ENCODE measurements at places on chromosomes 3 and 15.
A peak's percentile ranks its signal among the peaks of the same experiment; 100 is the strongest.

- DNase-seq, result no peak
Observed at GRCh38 chr3:128709038-128709437, 16.9 kb upstream of the RAB7A start.

DNA sequence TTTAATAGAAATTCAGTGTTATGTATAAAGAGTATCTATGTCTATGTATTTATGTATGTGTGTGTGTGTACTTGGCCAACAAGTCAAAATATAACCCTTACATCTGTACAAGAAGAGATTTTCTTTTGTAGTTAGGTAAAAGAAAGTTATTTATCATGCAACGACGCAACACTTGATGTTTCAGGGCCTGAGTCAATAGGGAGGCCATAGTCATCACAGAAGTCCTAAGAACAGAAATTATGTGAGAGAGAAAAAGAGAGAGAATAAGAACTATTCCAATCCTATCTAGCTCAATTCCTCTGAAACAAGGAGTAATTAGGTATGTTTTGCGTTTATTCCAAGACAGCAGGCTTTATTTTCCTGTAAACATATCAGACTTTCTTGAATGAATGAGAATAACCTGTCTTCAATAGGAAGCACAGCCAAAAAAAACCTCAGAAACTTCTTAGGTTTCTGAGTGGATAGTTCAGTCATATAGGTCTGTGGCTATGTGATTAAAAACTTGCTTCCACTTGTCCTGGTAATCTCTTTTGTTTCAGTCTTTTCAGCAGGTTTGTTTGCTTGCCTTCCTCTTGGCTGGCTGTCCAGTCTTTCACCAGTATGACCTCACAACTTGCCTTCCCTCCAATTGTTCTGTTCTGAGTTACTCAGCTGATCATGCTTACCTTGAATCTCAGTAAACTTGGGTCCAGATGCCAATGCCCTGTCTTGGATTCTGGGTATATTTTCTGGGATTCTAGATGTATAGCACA lies 382.4 kb upstream of the GBE1 start:
- no peak for DNase-seq

- no peak for DNase-seq
Observed at GRCh38 chr3:76661527-76662250, 378.2 kb upstream of the ROBO2 start.

DNA sequence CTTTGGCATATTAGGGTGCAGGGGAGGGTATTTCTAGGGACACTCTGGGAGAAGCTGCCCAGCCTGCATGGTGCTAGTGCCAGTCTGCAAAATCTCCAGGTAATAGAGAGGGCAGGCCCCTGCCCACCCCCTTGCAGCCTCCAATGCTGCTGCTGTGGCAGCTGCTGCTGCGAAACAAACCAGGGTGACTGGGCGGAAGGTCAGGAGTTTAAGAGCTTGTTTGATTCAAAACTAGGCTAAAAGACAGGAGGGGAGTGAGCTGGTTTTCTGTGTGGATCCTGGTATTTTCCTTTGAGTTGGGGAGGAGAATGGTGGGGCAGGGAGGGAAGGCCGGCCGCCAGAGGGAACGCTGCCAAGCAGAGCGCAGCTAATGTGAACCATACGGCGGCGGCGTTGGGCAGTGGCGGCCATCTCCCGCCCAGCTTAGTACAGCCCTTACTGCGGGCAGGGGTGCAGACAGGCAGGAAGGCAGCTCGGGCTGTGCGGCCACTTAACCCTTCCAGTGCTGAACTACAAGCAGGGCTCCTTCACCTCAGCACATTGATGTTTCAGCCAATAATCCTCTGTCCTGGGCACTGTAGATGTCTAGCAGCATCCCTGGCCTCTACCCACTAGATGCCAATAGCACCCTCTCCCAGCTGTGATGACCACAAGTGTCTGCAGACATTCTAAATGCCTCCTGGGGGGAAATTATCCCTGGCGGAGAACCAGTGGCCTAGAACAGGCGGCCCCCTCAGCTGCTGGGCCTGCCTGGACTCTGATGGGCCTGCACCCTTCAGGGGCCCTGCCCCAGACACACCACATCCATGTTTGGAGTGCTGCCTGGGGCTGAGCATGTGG lies 125.7 kb downstream of the EEFSEC start:
- peak; percentile 26 for DNase-seq

DNA sequence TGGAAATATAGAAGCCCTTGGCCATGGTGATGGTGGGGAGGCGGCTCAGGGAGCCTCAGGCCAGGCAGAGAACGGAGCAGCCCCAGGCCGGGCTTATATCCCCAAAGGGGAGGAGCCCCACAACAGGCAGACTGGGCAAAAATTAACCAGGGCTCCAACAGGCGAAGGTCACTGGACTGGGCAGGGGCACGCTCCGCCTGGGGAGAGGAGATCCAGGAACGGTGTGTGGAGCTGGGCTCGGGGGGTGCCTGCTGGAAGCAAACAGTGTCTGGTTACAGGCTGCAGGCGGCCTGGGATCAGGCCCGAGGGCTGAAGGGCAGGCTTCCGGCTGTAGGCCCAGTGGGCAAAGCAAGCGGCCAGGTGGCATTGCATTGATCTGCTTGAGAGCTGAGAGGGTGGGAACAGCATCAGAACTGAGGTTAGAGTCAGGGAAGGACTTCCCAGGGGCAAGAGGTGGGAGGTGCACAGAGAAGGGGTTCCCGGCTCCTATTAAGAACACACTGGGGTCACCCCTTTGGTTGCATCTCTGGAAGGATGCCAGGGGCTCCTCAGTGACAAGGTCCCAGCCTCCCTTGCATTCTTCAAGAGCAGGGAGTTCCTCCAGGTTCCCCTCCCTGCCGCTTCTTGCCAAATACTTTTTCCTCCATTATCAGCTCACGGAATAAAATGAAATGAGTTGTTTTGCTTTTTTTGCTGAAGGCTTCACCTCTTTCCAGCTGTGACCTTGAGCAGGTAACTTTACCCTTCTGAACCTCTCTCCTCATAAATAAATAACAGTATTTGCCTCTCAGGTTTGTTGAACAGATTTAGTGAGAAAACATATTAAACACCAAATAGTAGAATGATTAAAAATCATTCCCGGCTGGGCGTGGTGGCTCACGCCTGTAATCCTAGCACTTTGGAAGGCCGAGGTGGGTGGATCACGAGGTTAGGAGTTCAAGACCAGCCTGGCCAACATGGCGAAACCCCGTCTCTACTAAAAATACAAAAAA lies 7.8 kb downstream of the ANPEP start:
- no peak for DNase-seq

GRCh38 chr15:89768071-89768500 lies 8.0 kb upstream of the MESP2 start:
- DNase-seq, result no peak

DNA sequence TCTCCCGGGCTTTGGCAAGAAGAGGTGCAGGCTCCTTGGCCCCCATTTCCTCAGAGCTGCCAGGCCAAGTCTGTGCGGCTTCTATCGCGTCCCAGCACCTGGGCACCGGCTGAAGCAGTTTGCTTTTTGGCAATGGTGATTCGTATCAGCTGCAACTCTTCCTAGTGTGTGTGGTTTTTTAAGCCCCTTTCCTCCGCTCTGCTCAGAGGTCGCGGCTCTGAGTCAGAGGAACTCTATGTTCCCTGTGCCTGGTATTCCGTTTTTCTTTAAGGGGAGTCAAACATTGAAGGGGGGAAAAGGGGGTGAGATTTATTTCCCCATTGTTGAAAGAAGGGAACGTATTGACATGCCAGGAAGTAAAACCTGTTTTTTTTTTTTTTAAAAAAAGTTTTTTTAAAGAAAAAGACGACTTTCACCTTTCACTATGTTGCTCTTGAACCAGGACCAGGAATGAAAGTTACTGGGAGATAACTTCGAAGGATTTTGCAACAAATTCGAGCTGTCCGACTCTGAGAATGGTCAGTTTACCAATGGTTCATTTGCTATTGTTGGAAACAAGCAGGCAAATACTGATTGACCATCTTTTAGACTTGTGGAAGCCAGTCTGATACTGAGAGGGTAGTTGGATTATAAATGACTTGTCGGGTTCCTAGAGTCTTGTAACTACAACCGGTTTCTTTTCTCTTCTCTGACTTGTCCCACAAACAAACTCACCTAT lies 1.1 kb downstream of the ARMC8 start:
- no peak for DNase-seq

DNA sequence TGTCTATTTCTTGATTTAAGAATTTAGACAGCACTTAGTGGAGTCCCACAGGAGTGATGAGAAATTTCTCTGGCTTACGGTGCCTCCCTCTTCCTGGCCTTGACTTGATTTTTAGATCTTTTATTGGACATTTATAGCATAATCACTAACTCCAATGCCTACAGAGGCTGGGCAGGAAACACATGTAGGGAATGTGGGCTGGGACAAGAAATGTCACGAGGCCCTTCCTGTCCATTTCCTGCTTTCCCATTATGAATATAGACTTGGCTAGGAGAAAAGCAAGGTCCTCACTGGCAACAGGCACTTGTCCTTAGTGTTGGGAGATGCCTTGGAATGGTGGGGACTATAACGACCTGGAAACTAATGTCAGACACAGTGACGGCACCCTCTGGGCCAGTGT lies 100.3 kb downstream of the MYLK start:
- DNase-seq, result no peak

DNA sequence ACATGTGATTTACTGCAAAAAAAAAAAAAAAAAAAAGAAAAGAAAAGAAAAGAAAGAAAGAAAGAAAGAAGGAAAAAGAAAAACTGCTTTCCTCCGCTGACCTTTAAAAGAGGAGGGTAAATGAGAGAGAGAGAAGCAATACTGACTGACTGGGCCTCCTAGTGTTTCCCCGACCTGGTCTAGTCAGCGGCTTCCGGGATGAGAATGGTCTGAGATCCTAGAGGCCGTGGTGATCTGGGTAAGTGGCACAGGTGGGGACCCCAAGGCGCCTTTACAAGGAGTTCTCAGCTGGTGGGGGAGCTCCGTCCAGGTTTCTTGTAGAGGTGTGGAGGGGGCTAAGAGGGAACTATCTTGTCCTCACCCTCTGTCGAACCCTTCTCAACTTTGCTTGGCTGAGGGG lies 223.1 kb downstream of the MEIS2 start:
- no peak for DNase-seq

GRCh38 chr3:177721864-177722785 lies 524.8 kb upstream of the TBL1XR1 start:
- DNase-seq, result no peak

- DNase-seq, result no peak
Observed at GRCh38 chr3:73056014-73056844, 5.2 kb upstream of the EBLN2 start.

- no peak for DNase-seq
Observed at GRCh38 chr3:111210866-111211564, 139.4 kb downstream of the NECTIN3 start.

DNA sequence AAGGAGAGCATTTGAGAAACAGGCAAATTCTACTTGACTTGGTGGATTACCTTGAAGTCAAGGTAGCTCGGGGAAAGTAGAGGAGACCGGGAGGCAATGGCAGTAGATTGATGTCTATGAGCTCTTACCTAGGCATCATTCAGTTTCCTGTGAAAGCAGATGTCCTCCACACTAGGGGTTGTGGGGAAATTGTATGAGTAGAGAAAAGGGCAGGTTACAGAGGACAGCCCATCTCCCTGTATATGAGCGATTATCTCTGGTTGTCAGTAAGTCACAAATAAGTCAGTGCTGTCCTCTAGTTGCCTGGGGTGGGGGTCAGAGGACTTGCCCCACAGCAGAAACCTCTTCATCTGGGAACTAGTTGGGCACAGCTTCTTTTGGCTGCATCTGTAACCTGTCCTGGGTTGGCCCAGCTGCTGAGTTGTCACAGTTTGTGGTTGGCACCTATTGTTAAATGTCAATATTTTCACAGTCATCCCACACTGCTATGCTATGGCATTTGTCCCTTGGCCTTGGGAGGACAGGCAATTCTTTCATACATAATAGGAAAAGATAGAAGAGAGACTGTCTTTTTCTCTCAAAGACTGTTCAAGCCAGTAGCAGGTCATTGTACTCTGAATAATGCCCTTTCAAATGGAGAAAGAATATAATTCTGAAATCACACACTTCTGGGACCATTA lies 53.6 kb upstream of the LRRFIP2 start:
- no peak for DNase-seq

- DNase-seq, result no peak
Observed at GRCh38 chr3:196654735-196655090, 15.2 kb downstream of the NRROS start.

- no peak for DNase-seq
Observed at GRCh38 chr3:15269091-15269989, 63.0 kb downstream of the SH3BP5 start.

DNA sequence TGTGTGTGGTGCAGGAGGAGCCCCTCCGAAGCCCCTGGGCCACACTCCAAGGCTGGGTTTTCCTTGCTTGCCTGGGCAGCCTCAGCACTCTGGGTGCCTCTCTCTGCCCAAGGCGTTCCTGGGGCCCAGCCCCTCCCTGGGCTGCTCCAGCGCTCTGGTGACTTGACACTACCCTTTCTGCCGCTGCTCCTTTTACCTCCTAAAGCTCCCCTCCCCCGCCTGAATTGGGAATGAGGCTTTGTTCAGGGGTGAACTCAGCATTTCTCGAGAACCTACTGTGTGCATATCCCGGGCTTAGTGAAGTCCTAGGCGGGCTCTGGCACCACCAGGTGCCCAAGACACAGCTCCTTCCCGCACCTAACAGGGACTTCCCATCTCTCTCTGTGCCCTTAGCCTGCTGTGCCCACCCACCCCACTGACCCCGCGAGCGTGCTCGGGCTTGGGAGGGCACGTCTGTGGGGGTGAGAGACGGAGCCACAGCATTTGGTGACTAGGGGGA lies 1.2 kb upstream of the BAHD1 start:
- DNase-seq, result no peak

- DNase-seq, result no peak
Observed at GRCh38 chr3:142574665-142575064, 3.9 kb downstream of the ATR start.

DNA sequence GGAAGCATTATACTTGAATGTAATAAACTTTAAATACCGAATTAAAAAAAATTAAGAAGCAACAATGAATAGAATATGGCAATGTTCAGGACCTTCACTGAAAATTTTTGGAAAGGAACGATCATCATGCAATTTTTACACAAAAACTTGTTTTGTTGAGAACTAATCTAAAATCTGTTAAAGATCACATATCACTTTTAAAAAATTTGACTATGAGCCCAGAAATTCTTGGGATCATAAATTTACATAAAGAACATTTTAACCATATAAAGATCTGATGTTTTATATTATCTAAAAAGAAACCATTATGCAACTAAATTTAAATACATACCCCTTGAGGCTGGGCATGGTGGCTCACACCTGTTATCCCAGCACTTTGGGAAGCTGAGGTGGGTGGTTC lies 76.2 kb upstream of the MELTF start:
- DNase-seq, result no peak

GRCh38 chr3:133805384-133805701 lies 272 bp upstream of the SRPRB start:
- DNase-seq, result no peak

DNA sequence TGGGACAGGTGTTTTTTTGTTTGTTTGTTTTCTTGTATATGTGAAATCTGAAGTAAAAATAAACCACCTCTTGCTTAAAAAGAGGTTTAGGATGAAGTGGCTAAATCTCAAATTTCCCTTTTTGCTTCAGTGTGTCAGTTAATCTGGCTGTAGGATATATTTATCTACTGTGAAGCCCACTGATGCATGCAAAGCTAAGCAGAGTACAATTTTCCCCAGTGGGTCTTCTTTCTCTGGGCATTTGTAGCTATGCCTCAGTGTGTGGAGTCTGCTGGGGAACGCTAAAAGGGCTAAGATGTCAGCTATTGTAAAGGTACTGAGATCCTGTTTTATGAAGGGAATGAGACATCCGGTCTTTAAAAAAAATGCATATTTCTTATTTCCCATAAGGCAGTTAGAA lies 190.6 kb downstream of the TCF12 start:
- no peak for DNase-seq

GRCh38 chr3:184954251-184954650 lies 142.3 kb downstream of the VPS8 start:
- DNase-seq, result no peak

- DNase-seq, result no peak
Observed at GRCh38 chr3:176149567-176149966, 1047.7 kb downstream of the TBL1XR1 start.

- no peak for DNase-seq
Observed at GRCh38 chr15:90981681-90982080, 12.7 kb downstream of the PRC1 start.

Data from neuronal stem cell (in vitro differentiated cells).